ENCODE measurements at places on chromosomes 2 and 18.

- DNase-seq = peak; percentile 33
These were observed 90.3 kb upstream of the SNTG2 start for GRCh38 chr2:860259-860855.

DNA sequence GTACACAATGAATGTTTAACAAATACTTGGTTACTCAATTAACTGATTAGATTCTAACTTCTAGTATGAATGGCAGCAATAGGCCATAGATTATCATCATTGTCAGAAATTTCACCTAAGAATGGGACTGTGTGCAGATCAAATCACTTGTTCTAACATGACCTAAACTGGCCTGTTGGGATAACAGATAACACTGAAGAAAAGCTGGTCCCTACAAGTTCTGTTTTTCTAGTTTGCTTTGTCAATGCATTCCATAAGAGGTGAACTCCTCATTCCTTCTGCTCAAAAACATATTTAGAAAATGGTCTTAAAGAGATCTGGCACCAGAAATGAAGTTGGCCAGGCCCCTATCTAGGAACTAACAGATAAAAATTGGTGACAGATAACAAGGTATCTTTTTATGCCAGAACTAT, 175.4 kb downstream of the THADA start:
- DNase-seq = no peak

- no peak for DNase-seq
These were observed 234.6 kb downstream of the ZEB2 start for GRCh38 chr2:144285324-144285723.

GRCh38 chr18:42053188-42053781, 98.3 kb downstream of the PIK3C3 start:
- DNase-seq = peak; percentile 38

All from NCI-H345 (cell line).